ENCODE measurements at places on chromosomes 2 and 18. TPM values are rescaled to one million over a fixed set of nuclear protein-coding genes. Genes with fewer than 3 reads are reported as not detected.

AQP12A gene
- 5.0 TPM for polyA plus RNA-seq

- peaks cover 11% of the 10 kb centered on the region for H3K36me3 ChIP-seq
- H3K4me1 ChIP-seq, result peaks cover 82% of the 10 kb centered on the region
- peak overlapping the region; percentile 92 for H3K4me3 ChIP-seq
- H3K27ac ChIP-seq, result peak overlapping the region; percentile 99
- H3K27me3 ChIP-seq, result no peaks in the 10 kb centered on the region
Measured at GRCh38 chr2:218289639-218290315, 2.5 kb downstream of the TMBIM1 start.

- no peak overlapping the region for H3K27ac ChIP-seq
- no peaks in the 10 kb centered on the region for H3K27me3 ChIP-seq
- H3K4me1 ChIP-seq, result no peaks in the 10 kb centered on the region
- H3K4me3 ChIP-seq, result no peak overlapping the region
- no peaks in the 10 kb centered on the region for H3K36me3 ChIP-seq
Measured at GRCh38 chr2:95008306-95008705, 17.2 kb upstream of the MAL start.

GRCh38 chr2:36356298-36356989 lies 866 bp downstream of the CRIM1 start:
- peaks cover 6% of the 10 kb centered on the region for H3K4me1 ChIP-seq
- H3K27me3 ChIP-seq, result no peaks in the 10 kb centered on the region
- peak overlapping the region; percentile 66 for H3K27ac ChIP-seq
- no peaks in the 10 kb centered on the region for H3K36me3 ChIP-seq

GRCh38 chr18:7185701-7186100 lies 45.2 kb upstream of the LRRC30 start:
- no peaks in the 10 kb centered on the region for H3K4me1 ChIP-seq
- no peaks in the 10 kb centered on the region for H3K36me3 ChIP-seq
- H3K27me3 ChIP-seq, result no peaks in the 10 kb centered on the region
- no peak overlapping the region for H3K4me3 ChIP-seq
- no peak for DNase-seq
- no peak overlapping the region for H3K27ac ChIP-seq

DNA sequence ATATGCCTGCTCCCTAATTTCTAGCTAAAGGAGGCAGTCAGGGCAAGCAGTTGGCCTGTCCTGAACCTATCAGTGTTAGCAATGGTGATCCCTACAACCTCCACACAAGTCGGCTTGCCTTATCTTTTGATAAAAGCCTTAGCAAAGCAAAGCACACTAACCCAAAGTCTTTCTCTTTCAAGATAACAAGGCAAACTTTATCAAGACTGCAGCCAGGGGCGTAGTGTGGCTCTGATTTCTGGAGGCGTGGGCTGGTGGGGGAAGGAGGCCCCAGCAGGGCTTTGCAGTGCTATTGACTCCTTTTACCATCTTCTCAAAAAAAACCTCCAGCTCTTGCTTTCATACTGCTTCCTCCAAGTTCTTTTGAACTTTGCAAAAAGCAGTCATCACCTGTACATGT lies 40.2 kb upstream of the LAMA1 start:
- H3K4me3 ChIP-seq, result no peak overlapping the region
- H3K27ac ChIP-seq, result no peak overlapping the region
- H3K27me3 ChIP-seq, result no peaks in the 10 kb centered on the region
- H3K4me1 ChIP-seq, result no peaks in the 10 kb centered on the region

Data from large intestine (tissue), 12 donors.